HuH-7.5 (cell line): ENCODE measurements at places on chromosomes 7 and 10.

GRCh38 chr10:86651021-86651471 is 3.3 kb upstream of the OPN4 start:
- DNase-seq = no peak

- peak; percentile 58 for DNase-seq
Measured at GRCh38 chr10:64041185-64041988, 520.2 kb downstream of the REEP3 start.

DNA sequence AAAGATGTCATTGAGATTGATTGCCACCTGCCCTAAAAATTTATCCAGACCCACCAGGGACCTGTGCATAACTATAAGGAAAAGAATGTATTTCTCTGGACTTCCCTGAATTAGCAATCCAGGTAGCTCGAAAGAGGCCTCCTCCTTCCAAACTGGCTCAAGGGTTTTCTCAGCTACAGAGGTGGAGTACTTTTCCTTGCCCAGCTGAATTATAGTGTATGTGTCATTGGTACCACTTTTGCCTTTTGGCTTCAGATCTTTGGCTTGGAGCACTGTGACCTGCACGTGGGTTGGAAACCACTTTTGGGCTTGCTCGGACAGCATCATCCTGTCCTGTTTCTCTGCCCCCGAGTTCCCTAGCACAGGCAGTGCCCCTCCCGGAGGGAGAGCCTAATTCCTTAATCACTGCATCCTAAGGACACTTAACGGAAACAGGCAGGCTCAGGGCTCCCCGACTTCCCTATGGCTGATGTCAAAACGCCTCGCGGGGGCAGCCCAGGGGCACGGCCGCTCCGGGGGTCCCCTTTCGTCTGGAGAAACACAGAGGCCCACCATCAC is 825 bp downstream of the RAB11FIP2 start:
- peak; percentile 10 for DNase-seq

DNA sequence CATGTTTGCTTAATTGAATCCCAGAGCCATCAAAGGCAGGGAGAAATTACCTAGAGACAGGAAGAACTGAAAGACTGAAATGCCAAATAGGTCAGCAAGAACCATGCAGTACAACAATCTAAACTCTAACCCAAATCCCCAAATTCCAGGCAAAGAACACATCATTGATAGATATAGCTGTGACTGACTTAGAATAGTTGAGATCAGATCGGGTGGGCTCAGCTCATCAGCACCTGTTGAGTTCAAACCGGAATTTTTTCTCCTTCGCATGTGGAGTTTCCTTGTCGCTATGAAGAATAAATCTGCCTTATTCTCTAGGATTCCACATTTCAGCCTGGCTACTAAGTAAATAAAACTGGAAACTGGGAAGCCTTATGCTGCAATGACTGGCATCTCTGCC is 1.4 kb downstream of the ANKMY2 start:
- DNase-seq = no peak

DNA sequence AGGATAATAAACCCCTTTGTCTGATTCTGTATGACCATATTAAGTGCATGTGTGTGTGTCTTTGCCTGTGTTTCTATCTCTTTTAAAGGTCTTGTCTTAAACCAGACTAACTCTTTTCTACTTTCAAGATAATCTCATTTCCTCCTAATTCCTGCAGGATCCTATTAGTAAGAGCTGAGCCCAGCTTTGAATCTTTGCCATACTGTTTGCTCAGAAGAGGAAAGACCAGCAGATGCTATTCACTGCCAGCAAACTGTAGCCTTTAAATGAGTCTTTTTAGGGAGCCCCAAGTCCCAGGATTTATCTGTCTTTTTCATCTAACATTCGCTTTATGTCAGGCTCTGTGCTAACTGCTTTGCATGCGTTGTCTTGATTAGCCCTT is 2.9 kb downstream of the GPR158 start:
- no peak for DNase-seq

DNA sequence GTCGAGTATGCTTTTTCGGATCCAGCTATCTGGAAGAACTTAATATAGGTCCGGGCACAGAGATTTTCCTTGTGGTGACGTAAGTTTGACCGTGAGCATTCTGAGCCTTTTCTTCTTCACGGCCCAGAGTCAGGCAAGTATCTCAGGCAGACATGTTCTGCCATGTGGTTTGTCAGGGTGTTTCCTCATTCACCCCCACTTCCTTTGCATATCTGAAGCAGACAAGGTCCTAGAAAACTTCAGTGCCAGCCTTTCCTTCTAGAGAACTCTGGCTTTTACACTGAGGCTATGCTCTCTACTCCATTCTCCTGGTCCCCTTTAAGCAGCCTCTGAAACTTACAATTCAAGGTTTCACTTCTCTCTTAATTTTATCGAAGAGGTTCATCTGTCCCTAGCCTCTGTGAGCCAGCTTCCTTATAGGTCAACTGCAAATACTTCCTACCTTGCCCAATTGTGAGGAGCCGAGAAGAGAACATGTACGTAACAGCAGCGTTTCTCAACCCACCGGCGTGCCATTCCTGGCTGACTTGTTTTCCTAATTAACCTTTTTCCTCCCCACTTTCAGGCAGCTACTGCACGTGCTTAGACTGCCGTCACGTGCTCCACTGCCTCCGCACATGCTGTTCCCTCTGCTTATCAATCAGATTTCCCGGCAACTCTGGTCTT is 47.3 kb downstream of the CDCA7L start:
- no peak for DNase-seq

- no peak for DNase-seq
Measured at GRCh38 chr7:55441774-55442522, 76.8 kb downstream of the LANCL2 start.

GRCh38 chr7:41711283-41712064 is 8.6 kb upstream of the INHBA start:
- DNase-seq = no peak

GRCh38 chr7:151314401-151314800 is 27.2 kb upstream of the NUB1 start:
- no peak for DNase-seq
